ENCODE measurements at places on chromosomes 1 and 21.
A peak's percentile ranks its signal among the peaks of the same experiment; 100 is the strongest.

DNA sequence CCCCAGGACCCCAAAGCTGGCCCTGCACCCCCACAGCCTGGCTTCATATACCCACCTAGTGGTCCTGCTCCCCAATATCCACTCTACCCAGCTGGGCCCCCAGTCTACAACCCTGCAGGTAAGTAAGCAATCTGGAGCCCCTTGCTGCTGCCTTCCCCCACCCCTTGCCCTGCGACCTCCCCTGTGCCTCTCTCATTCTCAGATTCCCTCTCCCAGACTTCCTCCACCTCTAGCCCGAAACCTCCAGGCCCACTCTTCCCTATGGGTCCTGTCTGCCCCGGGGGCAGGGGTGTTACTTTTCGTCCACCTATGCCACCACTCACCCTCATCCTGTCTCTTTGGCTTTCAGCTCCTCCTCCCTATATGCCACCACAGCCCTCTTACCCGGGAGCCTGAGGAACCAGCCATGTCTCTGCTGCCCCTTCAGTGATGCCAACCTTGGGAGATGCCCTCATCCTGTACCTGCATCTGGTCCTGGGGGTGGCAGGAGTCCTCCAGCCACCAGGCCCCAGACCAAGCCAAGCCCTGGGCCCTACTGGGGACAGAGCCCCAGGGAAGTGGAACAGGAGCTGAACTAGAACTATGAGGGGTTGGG lies 2.9 kb downstream of the SHISA4 start:
- no peak for DNase-seq

GRCh38 chr1:54371942-54372275 lies 34.3 kb downstream of the SSBP3 start:
- no peak for DNase-seq

DNA sequence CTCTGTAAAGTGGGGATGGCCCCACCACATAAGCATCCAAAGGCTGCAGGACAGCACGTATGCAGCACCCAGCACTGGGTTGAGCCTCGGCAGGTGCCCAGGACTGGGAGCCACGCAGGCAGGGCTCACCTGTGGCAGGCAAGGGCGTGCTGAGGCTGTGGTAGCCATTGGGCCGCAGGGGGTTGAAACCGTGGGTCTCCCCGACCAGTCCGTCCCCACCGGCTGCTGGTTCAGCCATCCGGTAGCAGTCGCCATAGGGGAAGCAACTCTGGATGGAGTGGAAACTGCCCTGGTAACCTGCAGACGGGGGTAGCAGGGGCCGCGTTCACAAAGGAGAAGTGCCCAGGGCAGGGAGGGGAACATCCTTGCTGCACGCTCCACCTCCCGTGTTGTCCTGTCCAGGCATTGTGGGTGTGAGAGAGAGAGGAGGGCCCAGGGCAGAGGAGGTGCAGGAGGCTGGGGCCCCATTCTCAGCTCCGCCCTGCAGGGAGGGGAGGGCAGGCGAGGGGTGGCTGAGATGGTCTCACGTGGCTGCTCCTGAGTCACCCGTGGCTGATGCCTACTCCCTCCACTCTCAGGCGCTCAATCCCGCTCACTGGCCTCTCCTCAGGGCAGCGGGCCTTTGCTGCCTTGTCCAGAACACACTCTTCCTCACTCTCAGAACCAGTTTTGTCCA lies 49.9 kb downstream of the DMRTB1 start:
- DNase-seq: no peak

DNA sequence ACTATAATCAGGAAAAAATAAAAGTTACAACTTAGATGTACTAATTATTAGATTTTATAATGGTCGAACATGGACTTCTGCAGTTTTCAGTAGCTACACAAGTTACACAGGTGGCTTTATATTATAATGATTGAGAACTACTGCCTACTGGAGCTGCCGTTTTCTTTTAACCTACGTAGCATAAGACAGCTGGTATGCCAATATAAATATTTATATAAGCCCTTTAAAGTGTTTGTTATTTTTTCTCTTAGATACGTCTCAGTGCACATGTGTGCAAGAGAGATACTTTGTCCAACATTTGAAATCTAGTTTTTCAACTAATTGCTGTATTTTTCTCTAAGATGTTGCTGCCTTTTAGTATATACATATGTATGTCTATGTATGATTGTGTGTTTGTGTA lies 42.4 kb downstream of the PDC start:
- no peak for DNase-seq

DNA sequence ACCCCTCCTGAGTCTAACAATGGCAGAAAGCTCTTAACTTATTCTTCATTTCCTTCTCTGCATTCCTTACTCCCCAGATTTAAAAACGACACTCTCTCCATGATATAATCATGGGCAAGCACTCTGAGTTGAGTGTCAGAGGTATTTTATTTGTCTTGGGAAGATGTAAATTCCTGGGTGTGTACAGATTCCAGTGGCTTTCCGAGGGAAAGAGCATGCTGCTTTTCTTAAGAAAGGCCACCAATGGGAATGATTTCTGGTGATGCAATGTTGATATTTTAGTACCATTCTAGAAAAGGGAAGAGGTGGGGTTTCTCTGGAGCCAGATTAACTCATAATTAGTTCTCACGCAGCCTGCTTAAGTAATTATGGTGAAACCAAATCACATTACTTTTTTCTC lies 47.8 kb upstream of the BTG3 start:
- no peak for DNase-seq

GRCh38 chr1:116878804-116879477 lies 30.8 kb upstream of the PTGFRN start:
- DNase-seq: peak; percentile 55

DNA sequence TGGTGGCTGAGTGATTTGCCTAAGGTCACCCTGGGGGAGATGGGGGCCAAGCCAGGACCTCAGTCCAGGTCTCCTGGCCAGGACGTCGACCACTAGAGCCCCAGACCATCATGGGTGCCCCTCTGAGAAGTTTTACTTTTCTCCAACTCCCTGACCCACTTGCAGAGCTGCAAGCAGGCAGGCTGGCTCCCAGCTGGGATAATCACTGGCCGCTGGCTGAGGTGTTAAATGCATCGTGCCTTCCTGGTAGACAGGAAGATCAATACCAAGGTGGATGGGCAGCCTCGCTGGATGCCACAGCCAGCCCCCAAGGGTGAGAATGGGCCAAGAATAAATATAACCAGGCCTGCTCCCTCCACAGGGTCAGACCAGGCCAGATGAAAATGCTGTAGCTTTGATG lies 106.2 kb downstream of the EPHB2 start:
- no peak for DNase-seq

DNA sequence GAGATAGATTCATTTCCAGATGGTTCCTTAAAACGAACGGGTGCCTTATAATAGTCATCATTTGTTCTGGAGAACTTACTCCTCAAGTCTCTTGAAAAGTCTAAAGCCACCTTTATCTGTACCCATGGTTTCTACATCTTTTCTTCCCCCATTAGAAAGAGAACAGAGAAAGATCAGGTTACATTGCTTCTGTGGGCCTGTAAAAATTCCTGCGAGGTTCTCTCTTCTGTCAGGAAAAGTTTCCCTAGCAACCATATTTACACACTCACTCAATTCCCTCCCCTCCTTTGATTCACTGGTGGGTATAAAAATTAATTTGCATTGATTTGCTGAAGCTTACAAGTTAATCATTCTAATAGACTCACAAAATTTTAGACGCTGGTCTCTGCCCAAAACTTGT lies 6.7 kb downstream of the PHC2 start:
- no peak for DNase-seq

DNA sequence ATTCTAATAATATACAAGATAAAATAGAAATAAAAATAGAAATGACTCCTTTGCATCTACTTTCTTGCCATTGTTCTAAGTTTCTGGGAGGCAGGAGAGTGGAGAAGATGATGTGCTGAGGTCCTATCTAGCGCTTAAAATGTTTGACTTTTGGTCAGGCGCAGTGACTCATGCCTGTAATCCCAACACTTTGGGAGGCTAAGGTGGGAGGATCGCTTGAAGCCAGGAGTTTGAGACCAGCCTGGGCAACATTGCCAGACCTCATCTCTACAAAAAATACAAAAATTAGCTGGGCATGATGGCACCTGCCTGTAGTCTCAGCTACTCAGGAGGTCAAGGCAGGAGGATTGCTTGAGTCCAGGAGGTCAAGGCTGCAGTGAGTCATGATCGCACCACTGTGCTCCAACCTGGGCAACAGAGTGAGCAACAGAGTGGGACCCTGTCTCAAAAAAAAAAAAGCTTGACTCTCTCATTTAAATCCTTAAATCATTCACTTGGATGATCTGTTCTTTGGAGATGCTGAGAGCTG lies 24.2 kb upstream of the SLC45A1 start:
- no peak for DNase-seq

DNA sequence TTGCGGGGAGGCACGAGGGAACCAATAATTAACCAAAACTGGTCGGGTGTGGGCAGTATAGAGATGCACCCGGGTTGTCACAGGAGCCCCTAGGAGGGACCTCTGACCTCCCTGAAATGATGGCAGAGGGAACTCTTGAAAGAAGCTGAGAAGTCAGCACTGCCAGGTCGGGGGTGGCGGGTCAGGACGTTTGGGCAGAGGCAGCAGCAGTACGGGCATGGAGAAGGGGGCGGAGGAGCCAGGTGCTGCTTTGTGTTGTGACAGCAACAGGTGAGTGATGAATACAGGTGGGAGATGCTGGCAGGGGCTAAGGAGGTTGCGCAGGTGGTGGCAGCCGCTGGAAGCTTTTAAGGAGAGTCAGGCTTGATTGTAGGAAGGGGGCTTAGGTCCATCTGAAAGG lies 11.7 kb downstream of the TNFRSF1B start:
- DNase-seq: no peak

DNA sequence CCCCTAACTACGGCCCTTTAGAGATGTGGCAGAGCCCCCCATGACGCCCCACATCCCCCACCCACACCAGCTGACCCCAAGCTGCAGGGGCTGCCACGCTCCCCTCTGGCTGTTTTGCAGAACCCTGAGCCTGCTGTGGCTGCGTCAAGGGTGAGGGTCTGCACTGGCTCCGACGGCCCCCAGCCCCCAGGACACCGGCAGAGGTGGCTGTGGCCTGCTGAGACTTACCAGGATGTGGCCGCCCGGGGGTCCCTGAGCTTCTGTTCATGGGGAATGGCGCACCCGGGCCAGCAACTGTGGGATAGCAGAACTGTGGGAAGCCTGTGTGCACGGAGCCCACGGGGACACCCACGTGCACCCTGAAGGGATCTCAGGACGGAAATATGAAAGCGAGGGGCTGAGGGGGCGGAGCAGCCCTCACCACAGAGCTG lies 12.8 kb upstream of the RNF223 start:
- DNase-seq: no peak

GRCh38 chr1:28132171-28133167 lies 44.0 kb downstream of the PTAFR start:
- DNase-seq: no peak

GRCh38 chr1:208090388-208091301 lies 153.5 kb downstream of the PLXNA2 start:
- DNase-seq: no peak

GRCh38 chr1:227924833-227925574 lies 22.7 kb downstream of the WNT9A start:
- no peak for DNase-seq

GRCh38 chr1:230057681-230058565 lies 9.1 kb upstream of the GALNT2 start:
- DNase-seq: no peak

- DNase-seq: no peak
These were observed 15.5 kb downstream of the ACTN2 start for GRCh38 chr1:236701782-236702181.

- no peak for DNase-seq
These were observed 107.4 kb downstream of the NTPCR start for GRCh38 chr1:233057836-233058235.

- DNase-seq: no peak
These were observed 67.1 kb downstream of the SH3BGR start for GRCh38 chr21:39518847-39519210.

DNA sequence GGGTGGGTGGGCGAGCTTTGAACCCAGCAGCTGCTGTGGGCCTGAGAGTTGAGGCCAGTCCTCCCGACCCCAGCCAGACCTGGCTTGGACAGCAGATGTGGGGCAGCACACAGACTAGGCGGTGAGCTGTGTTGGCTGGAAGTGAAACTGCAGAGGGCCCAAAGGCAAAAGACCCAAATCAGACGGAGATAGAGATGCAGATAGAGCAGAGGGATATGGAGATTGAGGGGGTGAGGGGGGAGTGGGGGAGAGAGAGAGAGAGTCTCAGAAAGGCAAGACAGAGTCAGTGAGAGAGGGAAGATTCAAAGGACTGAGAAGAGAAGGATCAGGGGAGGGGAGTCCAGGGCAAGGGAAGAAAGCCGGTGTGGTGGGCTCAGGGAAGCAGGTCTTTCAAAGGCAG lies 17.0 kb upstream of the POU3F1 start:
- no peak for DNase-seq

GRCh38 chr1:171501305-171502024 lies 16.1 kb downstream of the PRRC2C start:
- DNase-seq: no peak

GRCh38 chr1:26500488-26501175 lies 28.4 kb downstream of the HMGN2 start:
- peak; percentile 36 for DNase-seq

Measured in NCI-H1417 treated with DMSO at 0.1 percent for 48 hours (cell line).